NCI-H1092 treated with DMSO at 0.1 percent for 48 hours (cell line): ENCODE measurements at places on chromosomes 2 and 18.

DNA sequence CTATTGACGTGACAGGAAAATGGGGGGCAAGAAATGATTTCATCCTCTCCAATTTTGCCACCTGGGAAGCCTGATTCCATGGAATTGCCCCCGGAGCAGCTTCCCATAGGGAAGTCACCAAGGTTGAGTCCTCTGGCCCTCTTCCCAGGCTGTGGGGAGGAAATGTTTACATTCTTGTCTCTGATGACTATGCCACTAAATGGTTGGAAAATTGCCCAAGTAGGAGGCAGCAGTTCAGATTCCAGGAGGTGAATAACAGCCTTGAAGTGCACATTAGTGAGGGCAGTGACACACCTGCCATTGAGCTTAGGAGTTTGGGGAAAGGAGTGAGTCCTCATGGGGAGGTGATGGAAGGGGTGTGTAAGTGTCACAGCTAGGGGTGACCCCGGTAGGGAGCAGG, 449.2 kb upstream of the DCC start:
- DNase-seq = peak; percentile 88

- DNase-seq = no peak
Observed at GRCh38 chr2:175884697-175885393, 117.2 kb downstream of the LNPK start.

DNA sequence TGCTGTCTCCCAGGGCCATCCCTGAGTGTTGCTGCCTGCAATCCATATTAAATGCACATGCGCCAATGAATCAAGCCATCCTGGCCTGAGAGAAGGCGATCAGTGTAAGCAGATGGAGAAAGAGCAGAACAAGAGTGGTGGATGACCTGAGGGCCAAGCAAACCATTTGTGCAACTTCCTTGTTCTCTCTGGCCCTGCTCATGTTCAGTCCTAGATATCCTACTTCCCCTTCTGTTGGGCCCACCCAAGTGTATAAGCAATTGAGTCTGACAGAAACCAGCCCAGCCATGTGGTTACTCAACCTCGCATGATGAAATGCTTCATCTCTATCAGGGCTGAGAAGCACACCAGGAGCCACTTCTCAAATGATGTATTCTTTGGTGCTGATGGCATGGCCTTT, 383.1 kb upstream of the ID2 start:
- no peak for DNase-seq

- no peak for DNase-seq
Observed at GRCh38 chr2:187853381-187853791, 299.2 kb upstream of the TFPI start.

GRCh38 chr2:160220545-160221009, 20.5 kb upstream of the ITGB6 start:
- no peak for DNase-seq
